Activated T-cell treated with anti-CD3 and anti-CD28 coated beads, Interleukin-2, amount 50 U/mL, for 1 hour (primary cell): ENCODE measurements at places on chromosomes 11 and 22.

GRCh38 chr11:122422682-122423081, 232.8 kb upstream of the UBASH3B start:
- DNase-seq, result no peak

DNA sequence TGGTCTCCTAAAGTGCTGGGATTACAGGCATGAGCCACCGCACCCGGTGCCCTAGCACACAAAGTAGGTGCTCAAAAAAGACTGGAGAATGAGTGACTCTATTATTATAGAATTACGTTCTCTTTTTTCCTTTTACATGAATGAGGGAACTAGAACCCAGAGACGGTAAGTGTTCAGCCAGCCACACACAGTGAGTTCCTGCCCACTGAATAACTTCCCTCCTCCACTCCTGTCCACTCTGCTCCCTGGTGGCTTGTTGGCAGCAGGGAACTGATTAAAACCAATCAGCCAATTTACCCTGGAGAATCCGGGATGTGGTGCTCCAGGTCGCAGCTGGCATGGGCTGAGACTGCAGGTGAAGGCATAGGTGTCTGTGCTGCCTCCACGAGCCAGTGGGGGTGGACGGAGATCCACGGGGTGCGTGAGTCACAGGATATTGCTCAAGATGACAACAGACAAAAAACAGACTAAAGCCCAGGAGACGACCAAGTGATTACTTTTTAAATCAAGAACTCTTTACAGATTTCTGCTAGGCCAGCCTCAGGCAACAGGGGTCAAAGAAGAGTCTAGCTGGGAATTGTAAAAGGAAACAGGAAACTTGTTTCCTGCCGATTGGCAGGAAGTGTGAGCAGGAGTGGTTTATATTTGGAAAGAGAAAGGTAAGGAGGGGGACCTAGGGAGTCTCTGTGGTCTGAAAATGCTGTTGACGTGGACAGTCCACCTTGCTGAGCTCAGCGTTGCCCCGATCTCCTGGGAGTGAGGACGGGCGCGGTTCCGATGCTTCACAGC, 95.2 kb upstream of the TP53I11 start:
- no peak for DNase-seq

DNA sequence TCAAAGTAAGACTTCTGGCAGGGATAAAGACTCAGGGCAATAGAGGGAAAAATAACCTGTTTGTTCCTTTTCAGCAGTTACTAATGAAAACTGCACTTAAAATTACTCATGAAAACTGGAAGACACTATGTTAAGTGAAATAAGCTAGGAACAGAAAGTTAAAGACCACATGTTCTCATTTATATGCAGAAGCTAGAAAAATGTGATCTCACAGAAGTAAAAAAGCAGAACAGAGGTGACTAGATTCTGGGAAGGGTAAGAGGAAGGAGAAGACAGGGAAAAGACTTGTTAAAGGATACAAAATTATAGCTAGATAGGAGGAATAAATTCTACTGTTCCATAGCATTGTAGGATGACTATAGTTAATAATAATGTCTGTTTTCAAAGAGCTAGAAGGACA, 22.2 kb downstream of the HPS5 start:
- DNase-seq, result no peak

GRCh38 chr11:125351033-125351867, 144.8 kb downstream of the FEZ1 start:
- no peak for DNase-seq

DNA sequence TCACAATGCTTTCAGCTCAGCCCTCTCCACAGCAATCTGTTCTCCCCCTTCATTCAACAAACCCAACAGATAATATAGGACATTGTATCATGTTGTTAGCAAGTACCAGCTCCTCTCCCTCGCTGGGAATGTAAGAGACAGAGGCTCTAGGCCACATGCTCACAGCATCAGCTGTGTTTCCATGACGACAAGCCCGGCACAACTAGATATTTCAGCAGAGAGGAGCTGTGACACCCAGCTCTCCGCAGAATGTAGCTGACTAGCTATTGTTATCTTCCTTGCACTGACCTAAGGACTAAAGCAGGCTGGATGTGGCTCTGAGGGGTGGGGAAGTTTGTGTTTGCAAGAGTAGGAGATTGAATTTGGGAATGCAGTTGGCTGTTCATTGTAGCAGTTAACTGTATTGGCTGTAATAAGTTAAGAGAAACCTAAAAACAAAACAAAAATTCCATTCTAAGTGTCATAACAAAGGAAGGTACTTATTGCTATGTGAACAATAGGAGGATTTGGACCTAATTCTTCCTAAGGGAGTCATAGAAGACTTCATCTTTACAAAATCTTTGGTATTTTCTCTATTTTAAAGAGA, 28.0 kb upstream of the RRAS2 start:
- no peak for DNase-seq

GRCh38 chr11:122803716-122804115, 34.6 kb upstream of the CRTAM start:
- no peak for DNase-seq

- no peak for DNase-seq
Observed at GRCh38 chr11:13302420-13302958, 24.9 kb downstream of the BMAL1 start.

DNA sequence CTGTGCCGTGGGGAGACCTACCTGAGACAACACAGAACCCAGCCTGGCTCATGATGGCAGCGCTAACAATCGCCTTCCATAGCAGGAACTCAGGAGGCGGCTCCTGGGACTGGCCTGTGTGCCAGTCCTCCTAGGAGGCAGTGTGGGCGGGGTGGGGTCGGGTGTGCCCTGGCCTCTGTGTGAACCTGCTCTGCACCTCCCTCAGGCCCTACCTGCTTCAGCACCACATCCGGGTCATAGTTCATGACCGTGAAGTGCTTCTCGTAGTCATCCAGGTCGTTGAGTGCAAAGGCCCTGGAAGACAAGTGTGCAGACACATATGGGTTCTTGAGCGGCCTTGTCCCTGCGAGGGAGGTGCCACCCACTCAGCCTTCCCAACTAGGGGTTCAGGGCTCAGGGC, 15.3 kb downstream of the TTLL12 start:
- no peak for DNase-seq

DNA sequence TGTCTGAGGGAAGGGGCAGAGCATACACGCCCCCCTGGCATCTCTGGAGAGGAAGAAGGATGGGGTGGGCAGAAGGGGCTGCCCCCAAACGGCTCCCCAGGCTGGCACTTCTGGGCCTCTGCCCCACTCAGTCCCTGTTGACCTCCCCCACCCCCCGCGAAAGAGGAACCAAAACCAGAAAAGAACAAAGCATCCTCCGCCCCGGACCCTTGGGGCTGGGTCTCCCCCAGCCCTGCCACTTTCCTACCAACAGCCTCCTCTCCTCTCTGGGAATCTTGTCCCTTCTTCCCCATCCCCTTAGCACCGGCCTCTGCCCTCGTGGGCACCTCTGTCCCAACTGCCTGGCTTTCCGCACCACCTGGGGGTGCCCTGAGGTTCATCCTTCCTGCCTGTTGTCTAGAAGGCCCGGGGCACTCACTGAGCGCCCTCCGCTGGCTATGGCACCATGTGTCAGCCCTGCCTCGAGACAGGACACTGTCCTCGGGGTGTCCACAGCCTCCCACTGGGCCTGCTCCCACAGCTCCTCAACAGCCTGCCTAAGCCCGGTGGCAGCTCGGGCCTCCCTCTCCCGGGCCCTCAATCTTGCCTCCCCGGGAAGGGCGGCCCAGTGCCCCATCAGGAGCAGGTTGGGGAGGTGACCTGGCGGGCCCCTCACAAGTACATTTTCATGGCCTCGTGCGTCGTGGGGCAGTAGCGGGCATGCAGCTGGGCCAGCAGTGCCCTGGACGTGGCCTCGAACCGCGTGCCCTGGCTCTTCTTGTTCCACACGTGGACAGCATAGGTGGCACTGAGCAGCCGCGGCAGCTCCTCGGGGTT, 28.2 kb downstream of the A4GALT start:
- no peak for DNase-seq
